ENCODE measurements at places on chromosomes 13 and 19. TPM values are rescaled to one million over a fixed set of nuclear protein-coding genes. Genes with fewer than 3 reads are reported as not detected.

IL11 gene
- not detected for total RNA-seq

ZNF154 gene
- total RNA-seq, result 4.7 TPM

LILRA1 gene
- total RNA-seq, result 1.4 TPM

ASF1B gene
- total RNA-seq, result 0.25 TPM

ZSCAN4 gene
- total RNA-seq, result not detected

DNA sequence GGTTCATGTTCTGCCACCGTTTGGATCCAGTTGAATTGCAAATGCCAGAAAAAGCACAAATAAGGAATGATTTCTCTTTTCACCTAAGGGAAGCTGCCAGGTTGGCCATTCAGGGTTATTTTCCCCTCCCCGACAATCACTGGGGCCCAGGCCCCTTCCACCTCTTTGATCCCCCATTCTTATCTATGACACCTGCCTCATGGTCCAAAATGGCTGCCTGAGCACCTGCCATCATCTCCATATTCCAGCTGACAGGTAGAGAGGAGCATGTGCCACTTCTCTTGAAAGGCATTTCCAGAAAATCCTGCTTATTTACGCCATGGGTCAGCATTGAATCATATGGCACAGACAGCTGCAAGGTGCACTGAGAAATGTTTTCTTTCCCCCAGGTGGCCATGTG is 15.7 kb downstream of the PTPRS start:
- no peaks in the 10 kb centered on the region for H3K4me1 ChIP-seq
- H3K4me3 ChIP-seq, result no peak overlapping the region
- no peak for DNase-seq
- H3K36me3 ChIP-seq, result no peaks in the 10 kb centered on the region
- no peak overlapping the region for H3K27ac ChIP-seq

GRCh38 chr19:10773969-10774368 is 56.1 kb downstream of the DNM2 start:
- no peak for DNase-seq
- peaks cover 4% of the 10 kb centered on the region for H3K4me1 ChIP-seq
- no peak overlapping the region for H3K27ac ChIP-seq
- H3K4me3 ChIP-seq, result no peak overlapping the region

DNA sequence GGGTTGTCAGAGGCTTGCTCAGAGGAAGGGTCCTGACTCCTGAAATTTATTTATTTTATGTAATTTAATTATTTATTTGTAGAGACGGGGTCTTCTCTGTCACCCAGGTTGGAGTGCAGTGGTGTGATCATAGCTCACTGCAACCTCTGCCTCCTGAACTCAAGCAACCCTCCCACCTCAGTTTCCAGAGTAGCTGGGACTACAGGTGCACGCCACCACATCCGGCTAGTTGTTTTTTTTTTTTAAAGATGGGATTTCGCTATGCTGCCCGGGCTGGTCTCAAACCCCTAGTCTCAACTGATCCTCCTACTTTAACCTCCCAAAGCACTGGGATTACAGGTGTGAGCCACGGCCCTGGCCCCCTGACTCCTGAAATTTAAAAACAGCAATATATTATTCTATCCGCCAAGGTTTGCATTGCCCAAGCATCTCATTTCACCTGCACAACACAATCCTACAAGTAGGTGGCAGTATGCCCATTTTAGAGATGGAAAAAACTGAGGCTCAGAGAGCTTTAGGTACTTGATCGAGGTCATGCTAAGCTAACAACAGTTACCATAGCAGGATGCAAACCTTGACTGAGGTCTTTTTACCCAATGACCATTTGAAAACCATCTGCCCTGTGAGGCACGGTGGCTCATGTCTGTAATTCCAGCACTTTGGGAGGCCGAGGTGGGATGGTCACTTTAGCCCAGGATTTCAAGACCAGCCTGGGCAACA is 18.1 kb downstream of the ARHGEF18 start:
- no peak overlapping the region for H3K4me3 ChIP-seq
- no peaks in the 10 kb centered on the region for H3K27me3 ChIP-seq
- no peaks in the 10 kb centered on the region for H3K4me1 ChIP-seq
- no peak overlapping the region for H3K27ac ChIP-seq
- H3K36me3 ChIP-seq, result no peaks in the 10 kb centered on the region

GRCh38 chr13:98175043-98175442 is 2.0 kb downstream of the RNF113B start:
- H3K36me3 ChIP-seq, result no peaks in the 10 kb centered on the region
- peaks cover 36% of the 10 kb centered on the region for H3K4me1 ChIP-seq
- no peak for DNase-seq
- H3K27me3 ChIP-seq, result no peaks in the 10 kb centered on the region

DNA sequence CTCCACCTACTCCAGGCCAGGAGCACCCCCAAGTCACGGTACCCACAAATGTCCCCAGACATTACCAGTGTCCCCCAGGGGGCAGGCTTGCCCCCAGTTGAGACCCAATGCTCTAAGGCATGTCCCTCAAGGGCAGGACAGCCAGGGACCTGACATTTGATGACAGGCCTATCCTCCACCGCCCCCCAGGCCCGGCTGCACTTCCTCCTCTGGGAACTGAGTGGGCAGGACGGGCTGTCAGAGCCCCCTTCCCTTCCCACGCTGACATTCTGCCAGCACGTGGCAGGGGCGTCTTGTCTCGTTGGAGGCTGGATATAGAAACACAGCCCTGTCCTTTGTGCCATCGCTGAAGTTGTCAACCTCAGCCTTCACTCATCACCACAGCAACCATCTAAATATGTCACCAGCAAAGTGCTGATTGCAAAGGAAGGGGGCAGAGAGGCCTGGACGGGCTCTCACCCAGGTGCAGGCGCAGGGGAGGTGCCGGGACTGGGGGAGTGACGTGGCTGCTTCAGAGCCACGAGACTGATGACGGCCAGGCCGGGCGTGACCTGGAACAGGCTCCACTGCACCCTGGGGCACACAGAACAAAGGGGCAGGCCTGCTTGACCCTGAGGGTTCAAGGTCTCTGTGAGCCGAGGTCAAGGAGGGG is 38.4 kb downstream of the GNG7 start:
- no peak for DNase-seq
- H3K4me3 ChIP-seq, result no peak overlapping the region
- no peaks in the 10 kb centered on the region for H3K36me3 ChIP-seq
- no peaks in the 10 kb centered on the region for H3K27me3 ChIP-seq
- no peak overlapping the region for H3K27ac ChIP-seq

DNA sequence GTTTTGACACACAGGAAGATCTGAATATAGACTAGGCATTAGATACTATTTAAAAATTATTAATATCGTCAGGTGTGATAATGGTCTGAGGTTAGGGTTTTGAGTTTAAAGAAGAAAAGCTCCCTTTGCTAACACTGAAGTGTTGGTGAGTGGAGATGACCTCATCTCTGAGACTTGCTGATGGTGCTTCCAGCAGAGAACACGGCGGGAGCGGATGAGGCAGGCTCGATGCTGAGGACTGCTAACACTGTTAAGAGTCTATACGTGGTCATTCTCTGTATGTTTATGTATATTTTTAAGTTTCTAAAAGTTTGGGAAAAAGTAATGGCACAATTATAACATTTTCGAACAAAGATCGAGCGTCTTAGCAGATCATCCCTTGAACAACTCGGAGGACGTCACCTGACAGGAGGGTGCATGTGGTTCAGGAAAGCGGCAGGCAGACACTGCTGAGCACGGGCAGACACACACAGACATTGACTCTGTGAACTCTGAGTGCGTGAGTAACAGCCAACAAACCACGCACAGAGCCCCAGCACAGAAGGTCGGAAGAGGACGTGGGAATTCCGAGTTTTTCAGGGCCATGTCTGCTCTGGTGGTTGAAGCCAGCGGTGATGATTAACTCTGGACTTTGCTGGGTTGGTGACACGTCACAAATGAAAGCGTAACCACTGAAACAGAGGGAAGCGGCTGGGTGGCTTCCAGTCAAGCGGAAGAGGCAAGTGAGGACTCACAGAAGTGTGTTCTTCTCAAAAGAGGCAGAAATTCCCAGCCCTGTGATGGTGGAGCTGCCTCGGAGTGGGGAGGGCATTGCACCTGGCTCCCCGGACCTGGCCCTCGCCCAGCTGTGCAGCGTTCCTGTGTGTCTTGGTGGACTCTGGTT is 91.9 kb upstream of the TEX29 start:
- DNase-seq, result no peak
- no peaks in the 10 kb centered on the region for H3K4me1 ChIP-seq
- H3K27me3 ChIP-seq, result no peaks in the 10 kb centered on the region
- H3K36me3 ChIP-seq, result no peaks in the 10 kb centered on the region
- H3K27ac ChIP-seq, result no peak overlapping the region
- H3K4me3 ChIP-seq, result no peak overlapping the region

GRCh38 chr13:31038834-31039552 is 106.5 kb downstream of the TEX26 start:
- H3K27me3 ChIP-seq, result no peaks in the 10 kb centered on the region
- H3K4me3 ChIP-seq, result no peak overlapping the region
- no peaks in the 10 kb centered on the region for H3K4me1 ChIP-seq
- no peak overlapping the region for H3K27ac ChIP-seq
- DNase-seq, result no peak

DNA sequence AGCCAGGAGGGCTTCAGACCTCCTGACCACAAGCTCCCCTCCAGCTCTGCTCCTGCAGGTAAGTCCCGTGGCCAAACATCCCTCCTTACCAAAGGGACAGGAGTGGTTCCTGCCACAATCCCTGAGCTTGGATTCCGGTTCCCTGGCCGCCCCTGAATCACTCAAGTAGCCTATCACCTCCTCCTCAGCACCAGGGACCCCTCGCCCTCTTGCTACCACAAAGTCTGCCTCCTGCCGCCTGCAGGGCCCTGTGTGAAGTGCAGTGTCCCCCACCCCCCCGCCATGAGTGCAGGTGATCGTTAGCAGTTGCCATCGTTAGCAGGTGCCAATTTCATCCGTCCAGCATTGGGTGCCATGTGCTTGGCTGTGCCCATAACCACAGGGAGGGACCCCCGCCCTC is 40.8 kb upstream of the RANBP3 start:
- H3K4me3 ChIP-seq, result no peak overlapping the region
- H3K36me3 ChIP-seq, result no peaks in the 10 kb centered on the region
- DNase-seq, result no peak
- H3K4me1 ChIP-seq, result peaks cover 17% of the 10 kb centered on the region
- H3K27me3 ChIP-seq, result no peaks in the 10 kb centered on the region

DNA sequence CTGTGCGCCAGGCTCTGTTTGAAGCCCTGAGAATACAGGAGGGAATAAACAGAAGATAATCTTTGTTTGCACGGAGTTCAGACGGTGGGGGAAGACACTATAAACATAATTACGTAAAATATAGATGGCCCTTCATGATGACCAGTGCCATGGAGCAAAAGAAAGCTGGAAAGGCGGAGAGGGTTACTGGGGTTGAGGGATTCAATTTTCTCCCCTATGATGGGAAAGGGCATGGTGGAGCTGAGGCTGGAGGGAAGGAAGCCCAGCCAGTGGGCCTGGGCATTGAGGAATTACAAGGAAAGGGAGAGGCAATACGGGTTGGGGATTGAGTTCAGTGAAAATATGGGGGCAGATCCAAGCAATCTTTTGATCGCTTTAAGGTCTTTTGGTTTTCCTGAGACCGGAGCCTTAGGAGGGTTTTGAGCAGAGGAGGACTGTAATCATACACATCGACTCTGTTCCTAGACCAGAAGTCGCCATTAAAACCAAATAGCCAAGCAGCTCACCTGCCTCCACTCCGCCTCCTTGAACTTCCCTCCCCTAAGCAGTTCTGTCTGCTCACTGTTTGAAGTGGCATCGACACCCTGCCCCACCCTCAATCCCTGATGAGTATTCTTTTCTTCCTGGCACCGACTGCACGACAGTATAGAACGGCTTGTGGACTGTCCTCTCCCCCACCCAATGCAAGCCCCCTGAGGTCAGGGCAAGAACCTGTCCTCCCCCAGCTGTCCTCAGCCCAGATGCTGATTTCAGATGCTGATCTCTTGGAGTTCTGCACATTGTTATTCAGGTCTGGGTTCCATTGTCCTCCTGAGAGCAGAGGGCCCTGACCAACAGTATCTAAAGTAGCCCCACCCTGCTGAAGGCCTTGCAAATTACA is 813 bp upstream of the ZNF296 start:
- H3K4me1 ChIP-seq, result peaks cover 12% of the 10 kb centered on the region
- no peaks in the 10 kb centered on the region for H3K36me3 ChIP-seq
- H3K27ac ChIP-seq, result no peak overlapping the region
- H3K27me3 ChIP-seq, result no peaks in the 10 kb centered on the region

- no peak within 1 kb of the TSS for H3K27ac ChIP-seq
- no peak for DNase-seq
- H3K36me3 ChIP-seq, result no peaks in the 10 kb centered on the region
- no peaks in the 10 kb centered on the region for H3K4me1 ChIP-seq
Observed at GRCh38 chr19:821825-822503, at the start of gene PLPPR3. Gene PLPPR3, minus strand, starts transcription at chr19:821955. Its CDS starts 396 bp downstream, at chr19:821559.

GRCh38 chr19:10259162-10259905 is 7.3 kb downstream of the MRPL4 start:
- H3K36me3 ChIP-seq, result peaks cover 17% of the 10 kb centered on the region
- no peaks in the 10 kb centered on the region for H3K27me3 ChIP-seq
- H3K4me1 ChIP-seq, result peaks cover 5% of the 10 kb centered on the region
- DNase-seq, result peak; percentile 84
- H3K4me3 ChIP-seq, result no peak overlapping the region
- no peak overlapping the region for H3K27ac ChIP-seq

DNA sequence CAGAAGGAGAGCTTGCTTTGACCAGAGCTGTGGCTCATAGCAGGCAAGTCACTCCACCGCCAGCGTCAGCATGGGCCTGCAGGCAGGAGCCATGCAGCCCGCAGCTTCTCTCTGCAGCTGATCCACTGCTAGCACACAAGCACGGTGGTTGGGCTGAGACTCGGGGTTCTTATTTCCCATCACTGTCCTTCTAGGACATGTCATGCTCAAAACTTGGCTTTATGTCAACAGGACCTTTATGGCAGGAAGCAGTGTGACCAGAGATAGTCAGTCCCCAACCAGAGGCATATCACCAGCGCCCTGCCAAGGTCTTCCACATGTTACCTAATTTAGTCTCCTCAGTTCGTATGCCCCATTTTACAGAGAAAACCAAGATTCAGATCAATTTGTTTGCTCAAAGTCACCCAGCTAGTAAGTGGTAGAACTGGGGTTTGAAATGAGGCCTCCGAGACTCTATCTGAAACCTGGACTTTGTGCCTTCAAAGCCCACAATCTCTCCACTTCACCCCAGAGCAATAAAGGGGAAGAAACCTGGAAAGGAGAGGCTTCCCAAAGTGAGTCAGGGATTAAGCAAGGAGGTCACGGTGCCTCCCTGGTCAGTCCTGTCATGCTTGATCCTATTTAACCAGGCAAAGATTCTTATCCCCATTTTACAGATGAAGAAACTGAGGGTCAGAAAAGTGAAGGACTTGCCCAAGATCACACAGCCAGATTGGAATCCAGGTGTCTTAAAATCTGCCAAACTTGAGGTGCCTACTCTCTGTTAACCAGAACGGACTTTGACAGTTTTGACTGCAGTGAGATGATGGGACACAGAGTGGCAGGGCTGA is 5.1 kb downstream of the TMEM272 start:
- DNase-seq, result no peak
- H3K4me3 ChIP-seq, result no peak overlapping the region
- no peaks in the 10 kb centered on the region for H3K4me1 ChIP-seq
- no peaks in the 10 kb centered on the region for H3K27me3 ChIP-seq
- H3K36me3 ChIP-seq, result no peaks in the 10 kb centered on the region

DNA sequence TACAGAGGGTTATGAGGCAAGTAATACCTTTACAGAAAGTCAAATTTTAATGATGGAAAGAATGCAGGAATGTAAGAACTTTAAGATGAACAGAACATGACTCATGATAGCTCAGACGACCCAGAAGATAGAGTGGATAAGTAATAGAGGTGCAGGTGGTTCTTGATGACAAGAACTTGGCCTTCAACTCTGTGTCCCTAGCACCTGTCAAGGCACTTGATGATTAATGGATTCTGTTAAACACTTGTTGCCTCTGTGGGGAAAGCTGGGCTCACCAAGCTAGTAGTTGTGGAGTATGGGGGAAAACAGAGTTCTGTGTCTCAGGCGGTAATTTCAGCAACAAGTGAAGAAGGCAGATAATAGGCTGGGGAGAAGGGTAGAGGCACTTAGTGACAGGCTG is 306.2 kb downstream of the ATP8A2 start:
- H3K27ac ChIP-seq, result no peak overlapping the region
- H3K4me3 ChIP-seq, result no peak overlapping the region
- no peaks in the 10 kb centered on the region for H3K4me1 ChIP-seq
- no peaks in the 10 kb centered on the region for H3K36me3 ChIP-seq
